ENCODE measurements at places on chromosomes 11 and 22.

- DNase-seq = no peak
Observed at GRCh38 chr11:848380-848931, 5.8 kb downstream of the TSPAN4 start.

DNA sequence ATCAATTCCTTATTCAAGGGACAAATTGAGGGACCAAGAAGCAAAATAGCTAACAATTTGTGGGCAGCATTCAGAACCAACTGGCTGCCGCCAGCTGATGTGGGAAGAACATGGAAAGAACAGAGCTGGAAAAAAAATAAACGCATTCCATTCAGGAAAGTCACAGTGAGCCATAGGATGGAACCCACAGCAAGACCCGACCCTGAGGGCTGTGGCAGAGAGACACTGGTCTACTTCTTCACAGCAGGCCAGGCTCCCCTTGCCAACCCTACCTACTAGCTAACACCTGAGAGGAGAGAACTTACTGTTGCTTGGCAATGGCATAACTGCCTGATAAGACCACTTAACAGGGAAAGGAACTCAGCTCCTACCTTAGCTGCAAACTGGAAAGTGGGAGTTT is 123.5 kb upstream of the APOA1 start:
- no peak for DNase-seq

GRCh38 chr11:17389211-17389956 is 925 bp upstream of the KCNJ11 start:
- DNase-seq = peak; percentile 79

GRCh38 chr22:40826984-40827741 is 8.0 kb upstream of the SLC25A17 start:
- DNase-seq = no peak

DNA sequence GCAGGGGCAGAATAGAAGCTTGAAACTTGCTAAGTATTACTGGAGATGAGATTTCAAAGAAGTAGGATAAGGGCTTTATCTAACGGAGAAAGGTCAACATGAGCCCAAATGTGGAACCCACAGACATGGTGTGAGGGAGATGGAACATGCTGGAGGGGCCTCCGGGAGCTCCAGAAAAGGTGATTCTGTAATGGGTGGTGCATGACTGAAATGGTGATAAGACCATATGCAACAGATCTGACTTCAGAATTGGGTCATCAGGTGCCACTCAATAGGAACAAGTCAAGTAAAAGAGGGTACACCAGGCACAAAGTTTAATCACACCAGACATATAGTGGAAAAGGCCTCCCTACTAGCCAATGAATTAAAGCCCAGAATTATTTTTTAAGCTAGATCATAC is 7.9 kb upstream of the CEP295 start:
- no peak for DNase-seq

DNA sequence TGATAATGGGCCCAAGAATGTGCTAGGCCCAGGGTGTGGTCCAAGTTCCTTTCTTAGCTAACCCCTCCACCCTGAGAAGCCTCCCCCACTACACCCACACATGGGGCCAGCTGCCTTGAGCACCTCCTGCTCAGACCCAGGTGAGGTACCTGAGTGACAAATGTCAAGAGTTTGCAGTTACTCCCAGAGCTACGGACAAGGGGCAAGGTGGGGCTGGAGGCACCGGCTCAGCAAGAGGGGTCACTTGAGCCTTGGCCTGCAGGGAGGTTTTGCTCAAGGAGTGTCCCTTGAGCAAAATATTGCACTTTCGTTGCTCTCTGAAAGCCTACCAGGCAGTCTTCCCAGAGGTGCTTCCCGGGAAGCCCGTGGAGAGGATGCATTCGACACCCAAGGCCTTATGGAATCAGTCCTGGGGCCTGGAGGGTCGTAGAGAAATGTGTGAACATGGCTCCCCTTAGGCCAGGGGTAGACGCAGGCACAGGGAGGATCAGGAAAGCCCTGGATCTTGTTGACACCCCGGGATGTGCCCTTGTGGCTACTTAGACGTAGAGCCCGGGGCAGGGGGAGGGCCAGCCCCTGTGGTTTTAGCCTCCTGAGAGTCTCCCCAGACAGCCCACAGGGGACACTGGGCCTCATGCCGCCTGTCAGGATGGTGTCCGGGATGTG is 114.2 kb downstream of the KCNQ1 start:
- DNase-seq = no peak

DNA sequence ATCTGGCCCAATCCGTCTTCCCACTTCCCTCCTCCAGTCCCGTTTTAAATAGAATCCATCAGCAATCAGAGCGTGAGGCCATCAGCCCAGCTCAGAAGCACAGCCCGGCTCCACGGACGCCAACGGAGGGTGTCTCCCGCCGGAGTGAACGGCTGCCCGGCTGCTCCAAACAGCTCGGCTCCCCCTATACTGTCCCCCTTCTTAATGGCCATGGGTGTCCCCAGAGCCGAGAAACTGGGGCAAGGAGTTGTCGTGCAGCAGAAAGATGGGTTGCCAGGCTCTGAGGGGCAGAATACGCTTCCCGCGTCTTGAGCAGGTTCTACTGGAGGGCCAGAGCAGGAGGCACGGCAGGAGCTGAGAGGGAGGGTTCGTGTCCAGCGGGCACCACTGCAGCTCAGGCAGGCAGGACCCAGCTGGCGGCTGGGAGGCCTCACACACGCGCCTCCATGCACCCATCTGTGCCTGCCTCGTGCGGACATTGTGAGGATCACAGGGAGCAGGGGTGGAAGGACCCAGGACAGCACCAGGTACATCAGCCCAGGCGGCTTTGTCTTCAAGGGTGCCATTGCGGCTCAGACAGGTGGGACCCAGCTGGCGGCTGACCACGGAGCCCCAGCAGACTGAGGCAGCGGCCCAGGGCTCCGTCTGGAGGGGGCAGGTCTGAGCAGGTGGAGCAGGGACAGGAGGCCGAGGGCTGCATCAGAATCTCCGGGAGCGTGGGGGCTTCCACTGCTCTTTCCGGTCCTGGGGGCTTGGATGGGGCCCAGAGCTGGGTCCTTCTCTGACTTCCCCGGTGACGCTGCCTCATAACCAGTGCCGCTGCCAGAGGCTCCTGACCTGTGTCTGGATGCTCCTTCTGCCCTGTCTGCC is 882.7 kb downstream of the BRD1 start:
- no peak for DNase-seq

- no peak for DNase-seq
Observed at GRCh38 chr11:6667733-6668374, 12.2 kb upstream of the DCHS1 start.
